ENCODE measurements at places on chromosomes 5 and 9.

DNA sequence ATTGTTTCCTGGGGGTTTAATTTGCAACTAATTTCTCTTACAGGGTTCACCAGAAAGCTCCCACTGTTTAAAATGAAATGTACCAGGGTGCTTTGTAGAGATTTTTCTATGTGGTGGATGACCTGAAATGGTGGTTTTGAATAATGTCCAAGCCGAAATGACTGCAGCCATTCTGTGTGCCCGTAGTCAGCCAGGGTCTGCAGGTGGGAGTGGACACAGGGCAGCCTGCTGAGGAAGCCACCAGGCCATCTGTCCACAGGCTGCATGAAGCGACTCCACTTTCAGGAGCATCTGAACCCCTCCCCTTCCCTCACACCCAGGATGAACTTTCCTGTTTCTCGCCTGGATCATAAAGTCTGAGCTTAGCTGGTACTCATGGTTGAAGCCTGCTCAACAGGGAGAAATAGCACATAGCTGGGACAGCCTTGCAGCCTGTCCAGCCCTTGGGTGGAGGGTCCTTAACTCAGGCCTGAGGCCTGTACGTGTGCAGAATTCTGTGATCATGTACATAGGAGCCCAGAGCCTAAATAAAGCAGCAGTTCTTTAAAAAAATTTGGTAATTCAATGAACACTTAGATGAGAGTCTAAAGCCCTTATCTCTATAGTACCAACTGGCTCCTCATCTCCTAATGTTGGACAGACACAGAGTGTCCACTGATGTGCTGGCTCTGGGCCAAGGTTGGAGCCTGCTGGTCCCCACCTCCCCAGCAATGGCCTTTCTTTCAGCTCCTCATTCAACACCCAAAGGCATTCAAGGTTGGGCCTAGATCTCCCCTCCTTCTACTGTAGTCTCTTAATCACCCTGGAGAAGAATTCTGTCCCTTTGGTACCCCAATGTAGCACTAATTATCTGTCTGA lies 72.8 kb downstream of the SHB start:
- DNase-seq = no peak

DNA sequence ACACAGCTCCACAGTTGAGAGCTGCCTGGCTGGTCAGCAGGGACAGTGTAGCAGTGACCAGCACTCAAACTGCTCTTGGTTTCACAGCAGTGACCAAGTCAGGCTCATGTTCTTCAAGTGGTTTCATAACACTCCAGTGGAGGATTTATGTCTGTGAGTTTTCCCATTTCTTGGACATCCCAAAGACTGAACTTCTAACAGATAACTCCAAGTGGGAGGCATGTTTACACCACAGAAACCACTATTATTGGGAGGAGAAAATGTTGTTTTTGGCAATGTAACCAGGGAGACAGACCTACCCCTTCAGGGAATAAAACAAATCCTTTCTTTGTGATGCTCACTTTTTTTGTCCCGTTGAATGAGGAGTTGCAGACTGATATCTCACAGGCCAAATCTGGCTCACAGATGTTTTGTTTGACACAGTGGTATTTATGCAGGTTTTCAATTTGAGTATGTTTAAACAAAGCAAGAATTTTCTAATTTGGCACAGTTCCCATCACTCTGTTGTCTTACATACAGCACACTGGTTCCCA lies 141.5 kb downstream of the RMI1 start:
- DNase-seq = peak; percentile 92

GRCh38 chr5:171728686-171729085 lies 56.9 kb upstream of the SMIM23 start:
- DNase-seq = no peak

GRCh38 chr5:101605700-101606099 lies 690.4 kb downstream of the SLCO4C1 start:
- DNase-seq = no peak

GRCh38 chr5:68170826-68171558 lies 44.6 kb upstream of the PIK3R1 start:
- no peak for DNase-seq

- DNase-seq = no peak
These were observed 125.1 kb downstream of the LIFR start for GRCh38 chr5:38431242-38431853.

DNA sequence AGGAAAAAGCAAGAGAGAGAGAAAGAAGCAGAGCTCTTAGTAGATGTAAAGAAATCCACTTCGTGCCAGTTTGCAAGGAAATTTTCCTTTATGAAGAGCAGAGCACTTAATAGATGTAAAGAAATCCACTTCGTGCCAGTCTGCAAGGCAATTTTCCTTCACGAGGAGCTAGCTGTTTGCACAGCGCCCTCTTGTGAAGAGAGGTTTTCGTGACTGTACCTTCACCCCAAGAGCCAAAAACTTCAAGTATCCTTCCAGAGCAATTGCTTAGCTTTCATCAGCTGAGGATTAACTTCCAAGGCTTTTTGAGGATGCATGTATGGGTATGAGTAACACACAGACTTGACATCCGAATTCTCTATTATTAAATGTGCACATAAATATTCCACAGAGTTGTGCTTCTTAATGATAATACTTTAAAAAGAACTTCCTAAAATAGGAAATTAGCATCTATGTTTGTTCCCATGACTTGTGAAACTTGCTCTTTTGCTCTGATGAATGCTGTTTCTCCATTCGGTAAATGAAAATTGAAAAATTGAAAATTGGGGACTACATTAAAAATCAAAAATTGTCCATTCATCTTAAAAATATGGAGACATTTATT lies 525.6 kb downstream of the PDE4D start:
- DNase-seq = peak; percentile 52

DNA sequence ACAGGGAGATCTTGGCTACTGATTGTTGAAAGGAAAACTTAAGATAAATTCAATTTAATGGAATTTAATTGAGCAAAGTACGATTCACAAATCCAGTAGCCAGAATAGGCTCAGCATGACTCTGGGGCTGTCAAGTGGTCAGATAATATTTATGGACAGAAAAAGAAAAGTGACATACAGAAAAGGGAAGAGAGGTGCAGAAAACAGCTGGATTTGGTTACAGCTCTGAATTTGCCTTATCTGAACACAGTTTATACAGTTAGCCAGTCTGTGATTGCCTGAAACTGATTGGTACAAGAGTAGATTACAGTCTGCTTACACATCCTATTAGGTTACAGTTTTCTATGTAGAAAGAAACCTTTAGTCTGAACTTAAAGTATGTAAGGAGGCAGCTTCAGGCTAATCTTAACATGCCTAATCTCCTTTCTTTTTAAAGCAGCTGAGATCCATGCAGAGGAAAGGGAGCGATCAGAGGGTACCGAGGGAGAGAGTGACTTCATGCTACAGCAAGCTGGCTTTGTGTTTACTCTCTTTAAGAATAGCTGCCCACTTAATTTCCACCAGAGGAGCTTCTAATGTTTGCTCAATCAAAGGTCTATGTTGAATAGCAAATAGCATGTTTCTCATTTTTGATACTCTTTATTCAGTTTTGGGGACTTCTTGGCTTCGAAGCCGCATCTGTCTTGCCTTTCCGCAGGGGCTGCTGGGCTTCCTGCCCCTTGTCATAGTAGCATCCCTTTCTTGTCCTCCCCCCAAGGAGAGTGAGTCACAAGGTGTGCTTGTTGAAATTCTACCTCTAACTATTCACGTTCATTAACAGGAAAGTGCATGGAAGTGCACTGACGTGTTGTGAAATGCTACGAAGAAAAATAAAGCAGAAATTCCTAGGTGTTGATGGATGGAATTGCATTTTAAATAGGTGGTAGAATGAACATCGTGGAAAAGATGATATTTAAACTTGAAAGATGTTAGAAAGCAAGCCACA lies 761.2 kb downstream of the TAF11L14 start:
- no peak for DNase-seq

GRCh38 chr9:8486095-8486494 lies 686.5 kb upstream of the DMAC1 start:
- DNase-seq = no peak

DNA sequence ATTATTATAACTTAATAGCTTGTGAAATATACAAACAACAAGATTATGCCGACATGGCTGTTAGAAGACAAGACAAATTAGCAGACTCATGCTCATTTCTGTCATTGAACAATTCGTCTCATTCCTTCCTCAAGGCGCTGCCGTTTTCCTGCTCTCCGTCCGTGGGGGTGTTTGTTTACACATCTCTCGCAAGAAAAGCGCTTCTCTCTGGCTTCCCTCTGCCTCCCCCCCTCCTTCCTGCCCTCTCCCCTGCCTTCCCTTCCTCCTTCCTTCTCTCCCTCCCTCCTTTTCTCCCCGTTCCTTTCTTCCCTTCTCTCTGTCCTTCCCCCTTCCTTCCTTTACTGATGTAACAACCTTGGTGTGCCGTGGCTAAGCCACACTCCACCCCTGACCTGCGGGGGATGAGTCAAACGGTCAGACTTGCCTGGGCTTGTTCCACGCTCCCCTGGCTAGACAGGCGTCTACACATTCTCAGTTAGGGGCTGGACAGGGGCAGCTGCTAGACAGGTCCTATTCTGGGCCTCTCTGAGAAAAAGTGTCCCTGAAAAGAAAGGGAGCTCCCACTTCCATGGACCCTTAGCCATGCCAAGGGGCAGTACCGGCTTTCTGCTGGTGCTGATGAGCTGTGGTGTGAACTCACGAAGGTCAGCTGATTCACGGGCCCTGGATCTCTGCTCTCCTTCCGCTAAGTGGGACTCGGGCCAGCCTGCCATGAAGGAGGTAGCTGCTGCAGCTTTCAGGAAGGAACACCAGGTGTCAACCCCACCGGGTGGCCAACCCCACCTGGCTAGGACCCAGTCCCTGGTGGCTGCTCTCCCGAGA lies 32.0 kb upstream of the SPTLC1 start:
- DNase-seq = peak; percentile 89

DNA sequence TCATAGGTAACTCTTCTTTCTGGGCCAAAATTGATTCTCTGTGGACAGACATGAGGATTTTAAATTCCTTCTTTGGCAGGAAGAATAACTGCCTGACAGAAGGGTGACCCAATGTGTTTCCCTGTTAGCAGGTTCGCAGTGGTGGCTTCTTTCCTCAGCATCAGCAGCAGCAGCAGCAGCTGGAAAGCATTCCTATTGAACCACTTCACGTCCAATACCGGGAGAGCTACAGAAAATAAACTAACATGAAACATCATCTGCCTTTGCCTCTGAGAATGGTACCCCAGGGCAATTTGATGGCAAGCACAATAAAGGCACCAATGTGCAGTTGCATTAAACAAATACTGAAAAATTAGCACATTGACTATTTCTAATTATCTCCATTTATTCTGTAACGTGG lies 214.5 kb downstream of the TMEM167A start:
- DNase-seq = no peak

DNA sequence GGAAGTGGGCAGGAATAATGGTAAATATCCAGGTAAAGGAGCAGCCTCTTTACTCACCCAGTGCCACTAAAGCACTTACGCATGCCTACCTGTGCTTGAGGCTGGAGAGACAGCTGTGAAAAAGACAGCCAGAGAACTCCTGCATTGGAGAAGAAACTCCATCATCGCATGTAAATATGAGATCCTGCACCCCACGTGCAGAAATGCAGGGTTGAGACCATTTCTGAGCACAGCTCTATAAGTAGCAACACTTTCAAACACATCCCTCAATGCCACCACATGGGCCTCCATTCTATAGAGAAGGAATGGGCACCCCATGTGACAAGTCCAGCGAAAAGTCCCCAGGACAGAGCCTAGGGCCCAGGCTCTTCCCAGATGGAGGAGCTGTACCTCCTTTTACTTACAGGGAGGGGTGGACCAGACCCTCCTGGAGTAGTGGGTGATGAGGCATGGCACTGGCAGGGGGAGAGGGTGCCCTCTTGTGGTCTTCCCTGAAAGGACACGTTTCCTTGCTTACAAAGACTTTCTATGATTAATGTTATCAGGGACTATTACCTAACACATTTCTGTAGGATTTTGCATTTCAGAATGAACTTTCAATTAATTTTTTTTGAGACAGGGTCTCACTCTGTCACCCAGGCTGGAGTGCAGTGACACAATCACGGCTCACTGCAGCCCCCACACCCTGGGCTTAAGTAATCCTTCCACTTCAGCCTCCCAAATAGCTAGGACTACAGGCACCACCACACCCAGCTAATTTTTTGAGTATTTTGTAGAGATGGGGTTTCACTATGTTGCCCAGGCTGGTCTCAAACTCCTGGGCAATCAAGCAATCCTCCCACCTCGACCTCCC lies 55.3 kb upstream of the IL17B start:
- DNase-seq = no peak

- no peak for DNase-seq
These were observed 73.4 kb downstream of the HABP4 start for GRCh38 chr9:96523374-96523773.

DNA sequence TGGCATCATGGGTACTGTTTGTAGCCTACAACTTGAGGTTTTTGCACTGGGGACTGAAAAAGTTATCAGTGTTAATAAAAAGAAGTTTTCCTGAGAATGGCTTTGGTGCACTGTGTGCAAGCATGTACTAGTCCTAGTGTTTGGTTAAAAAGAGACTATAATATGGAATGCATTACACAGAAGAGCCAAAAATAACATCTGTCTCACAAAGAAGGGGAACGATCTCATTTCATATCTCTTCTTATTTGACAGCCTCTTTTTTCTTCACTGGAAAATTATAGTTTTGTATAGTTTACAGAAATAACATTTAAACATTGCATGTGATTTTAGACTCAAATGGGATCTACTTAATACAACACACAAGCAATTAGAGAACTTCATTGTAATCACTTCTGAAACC lies 127.0 kb upstream of the GDNF start:
- no peak for DNase-seq

GRCh38 chr5:107232788-107233187 lies 437.9 kb downstream of the EFNA5 start:
- no peak for DNase-seq

DNA sequence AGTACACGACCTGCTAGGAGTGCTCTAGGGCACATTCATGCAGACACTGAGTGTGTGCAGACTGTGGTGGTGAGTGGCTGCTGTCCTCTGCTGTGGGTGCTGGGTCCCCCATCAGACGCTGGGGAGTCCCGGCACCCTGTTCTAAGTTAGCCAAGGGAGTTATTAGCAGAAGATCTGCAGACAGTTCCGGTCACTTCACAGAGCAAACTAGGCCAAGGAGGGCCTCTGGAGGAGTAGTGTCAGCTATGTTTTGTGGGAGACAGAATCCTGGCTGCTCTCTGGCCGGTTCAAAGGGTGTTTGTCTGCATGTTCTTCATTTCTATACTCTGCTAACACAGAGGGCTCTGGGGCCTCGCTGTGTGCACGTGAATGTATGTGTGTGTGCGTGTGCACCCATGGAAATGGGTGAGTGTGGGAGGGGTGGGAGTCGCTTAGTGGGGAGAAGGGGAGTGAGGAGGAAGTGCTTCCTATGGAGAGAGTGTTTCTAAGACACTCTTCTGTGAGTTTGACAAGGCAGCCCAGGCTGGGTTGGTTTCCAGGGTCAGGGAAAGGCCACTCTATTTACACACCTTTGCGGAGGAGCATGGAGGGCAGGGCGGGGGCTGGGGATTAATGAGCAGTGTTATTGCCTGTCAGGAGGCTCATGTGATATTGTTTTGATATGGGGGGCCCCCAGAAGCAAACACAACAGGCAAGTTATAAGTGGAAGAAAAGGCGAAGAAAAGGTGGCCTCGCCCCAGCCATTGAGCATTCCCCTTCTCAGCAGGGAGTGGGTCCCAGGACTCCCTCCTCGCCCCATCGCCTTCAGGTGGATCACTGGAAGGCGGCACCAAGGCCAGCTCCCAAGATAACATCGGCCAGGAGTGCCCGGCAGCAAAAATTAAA lies 68.9 kb downstream of the MACROH2A1 start:
- DNase-seq = no peak

GRCh38 chr5:34656700-34657273 lies 659 bp downstream of the RAI14 start:
- no peak for DNase-seq
